ENCODE measurements at places on chromosomes 6 and 20. TPM values are rescaled to one million over a fixed set of nuclear protein-coding genes. Genes with fewer than 3 reads are reported as not detected.

VGLL2 gene
- total RNA-seq: 0.58 TPM

PXT1 gene
- not detected for total RNA-seq

TEAD3 gene
- 4.2 TPM for total RNA-seq

ANKRD66 gene
- not detected for total RNA-seq

THBS2 gene
- total RNA-seq: 2.2 TPM

OVOL2 gene
- total RNA-seq: 0.72 TPM

RING1 gene
- total RNA-seq: 37.4 TPM

WDR27 gene
- 46.4 TPM for total RNA-seq

MLIP gene
- total RNA-seq: 0.49 TPM

NKX2-2 gene
- 0.41 TPM for total RNA-seq

RIPPLY2 gene
- not detected for total RNA-seq

ANKEF1 gene
- 4.7 TPM for total RNA-seq

OSBPL2 gene
- 18.7 TPM for total RNA-seq

NMBR gene
- not detected for total RNA-seq

SAPCD1 gene
- 13.2 TPM for total RNA-seq

SRF gene
- 33.7 TPM for total RNA-seq

KIFC1 gene
- 37.4 TPM for total RNA-seq

PPP1R14C gene
- 2.4 TPM for total RNA-seq

DDRGK1 gene
- 80.4 TPM for total RNA-seq

POU5F1 gene
- 0.21 TPM for total RNA-seq

ZBTB22 gene
- total RNA-seq: 12.6 TPM

ERVFRD-1 gene
- total RNA-seq: not detected

TRIM10 gene
- total RNA-seq: not detected

IL20RA gene
- total RNA-seq: not detected

PLEKHG1 gene
- total RNA-seq: 4.0 TPM

ZNF165 gene
- 0.87 TPM for total RNA-seq

All from A375 (cell line).